ENCODE measurements at places on chromosomes 11 and 22.

GRCh38 chr22:27205492-27206373 is 548.3 kb downstream of the MIAT start:
- no peak for DNase-seq

GRCh38 chr11:74417379-74417804 is 19.2 kb upstream of the PGM2L1 start:
- no peak for DNase-seq

- DNase-seq = no peak
Observed at GRCh38 chr11:74022546-74022945, 13.7 kb upstream of the UCP3 start.

- DNase-seq = no peak
Observed at GRCh38 chr22:46098525-46099475, 51.5 kb upstream of the PPARA start.

- no peak for DNase-seq
Observed at GRCh38 chr11:71334191-71334590, 81.8 kb upstream of the SHANK2 start.

DNA sequence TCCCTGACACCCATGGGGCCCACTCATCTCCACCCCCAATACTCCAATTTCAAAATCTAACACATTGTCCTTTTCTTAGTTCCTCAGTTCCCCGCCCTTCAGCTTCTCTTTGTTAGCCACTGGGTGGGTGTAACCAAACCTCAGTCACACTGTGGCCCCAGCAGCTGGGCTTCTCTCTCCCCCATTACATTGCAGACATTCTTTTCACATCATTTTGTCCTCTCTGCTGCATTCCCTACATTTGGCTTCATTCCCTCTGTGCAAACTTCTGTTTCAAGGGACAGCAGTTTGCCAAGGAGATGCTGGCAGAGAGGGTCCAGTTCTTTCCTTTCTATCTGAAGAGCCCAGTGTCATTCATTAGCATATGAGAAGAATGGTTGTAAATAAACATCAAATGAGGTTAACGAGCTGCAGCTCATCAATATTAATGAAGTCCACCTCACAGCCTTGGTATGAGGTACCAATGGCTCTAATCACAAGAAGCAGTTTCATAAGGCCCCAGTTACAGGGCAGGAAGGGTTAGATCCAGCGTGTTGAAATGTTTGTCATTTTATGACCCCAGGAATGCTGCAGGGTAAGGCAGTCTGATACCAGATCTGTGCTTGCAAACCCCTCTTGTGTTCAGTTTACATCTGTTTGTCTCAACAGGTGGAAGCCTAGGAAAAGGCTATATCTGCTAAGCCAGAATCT is 72.3 kb downstream of the ARFGAP2 start:
- DNase-seq = no peak

GRCh38 chr11:976431-977160 is 50.9 kb downstream of the AP2A2 start:
- no peak for DNase-seq

GRCh38 chr11:105381941-105382340 is 227.9 kb upstream of the GRIA4 start:
- no peak for DNase-seq

GRCh38 chr11:88012456-88012855 is 162.8 kb downstream of the RAB38 start:
- no peak for DNase-seq

- DNase-seq = no peak
Observed at GRCh38 chr11:68122936-68123539, 1.9 kb upstream of the CHKA start.

- DNase-seq = no peak
Observed at GRCh38 chr22:20970939-20971657, 4.0 kb downstream of the AIFM3 start.

- DNase-seq = no peak
Observed at GRCh38 chr11:121618516-121618915, 165.7 kb upstream of the SORL1-AS1 start.

- no peak for DNase-seq
Observed at GRCh38 chr22:41541484-41541883, 2.8 kb downstream of the POLR3H start.

DNA sequence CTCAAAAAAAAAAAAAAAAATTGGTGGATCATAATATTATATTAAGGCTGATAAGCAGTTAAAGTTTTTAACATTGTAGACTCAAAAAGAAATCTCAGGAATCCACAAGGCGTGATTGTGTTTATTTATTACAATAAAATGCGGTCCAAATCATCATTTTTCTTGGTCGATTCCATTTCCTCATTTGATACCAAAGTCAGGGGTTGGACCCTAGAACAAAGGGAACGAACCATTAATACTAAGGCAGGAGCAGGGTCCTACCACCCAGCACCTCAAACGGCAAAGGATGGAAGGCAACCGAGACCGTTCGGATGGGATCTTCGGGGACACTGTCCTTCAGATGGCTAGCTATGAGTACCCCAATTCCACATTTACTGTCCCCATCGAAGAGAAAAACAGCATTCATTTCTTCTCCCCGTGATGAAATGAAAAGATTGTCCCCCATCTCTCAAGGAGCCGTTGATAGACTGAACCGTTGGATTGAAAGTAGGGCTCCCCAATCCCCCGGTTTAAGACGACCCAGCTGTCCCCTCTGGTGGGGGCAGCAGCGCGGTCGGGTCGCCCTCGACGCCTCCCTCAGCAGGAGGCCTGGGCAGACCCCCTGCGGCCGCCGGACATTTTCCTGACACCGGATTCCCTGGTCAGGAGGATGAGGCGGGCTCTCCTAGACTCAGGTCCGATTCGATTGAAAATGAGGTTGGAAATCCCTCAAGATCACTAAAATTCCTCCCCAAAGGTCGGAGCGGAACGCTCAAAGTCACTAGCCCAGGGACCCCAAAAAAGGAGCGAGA is 607 bp downstream of the DMC1 start:
- DNase-seq = no peak

DNA sequence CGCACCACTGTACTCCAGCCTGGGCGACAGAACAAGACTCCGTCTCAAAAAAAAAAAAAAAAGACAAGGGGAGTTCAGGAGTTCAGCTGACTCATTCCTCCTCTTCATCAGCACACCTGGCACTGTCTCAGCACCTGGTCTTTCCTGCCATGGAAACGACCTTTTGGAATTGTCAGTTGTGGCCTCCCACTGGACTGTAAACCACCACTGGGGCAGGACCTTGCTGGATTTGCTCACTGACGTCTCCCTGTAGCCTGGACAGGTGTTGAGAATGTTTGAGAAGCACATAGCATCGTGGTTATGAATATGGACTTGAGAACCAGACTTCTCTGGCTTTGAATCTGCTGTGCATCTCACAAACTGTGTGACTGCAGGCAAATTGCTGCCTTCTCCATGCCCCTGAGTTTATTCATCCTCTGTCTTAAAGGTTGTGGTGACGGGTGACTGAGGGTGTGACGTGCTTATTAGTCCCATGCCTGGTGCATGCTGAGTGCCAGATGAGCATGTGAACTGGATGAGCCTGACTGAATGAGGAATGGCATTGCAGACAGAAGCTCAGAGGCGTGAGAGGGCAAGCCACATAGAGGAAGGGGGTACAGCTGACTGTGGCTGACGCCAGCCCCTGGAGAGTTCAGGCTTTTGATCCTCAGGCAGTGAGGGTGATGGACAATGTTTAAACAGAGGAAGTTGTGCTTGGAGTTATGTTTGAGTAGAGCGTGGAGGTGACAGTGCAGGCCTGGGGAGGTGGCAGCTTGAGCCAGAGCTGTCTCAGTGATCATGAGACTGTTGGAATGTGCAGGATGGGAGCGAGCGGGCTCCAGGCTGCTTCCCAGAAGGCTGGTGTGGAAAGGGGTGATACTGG is 12.7 kb downstream of the TOM1 start:
- no peak for DNase-seq

DNA sequence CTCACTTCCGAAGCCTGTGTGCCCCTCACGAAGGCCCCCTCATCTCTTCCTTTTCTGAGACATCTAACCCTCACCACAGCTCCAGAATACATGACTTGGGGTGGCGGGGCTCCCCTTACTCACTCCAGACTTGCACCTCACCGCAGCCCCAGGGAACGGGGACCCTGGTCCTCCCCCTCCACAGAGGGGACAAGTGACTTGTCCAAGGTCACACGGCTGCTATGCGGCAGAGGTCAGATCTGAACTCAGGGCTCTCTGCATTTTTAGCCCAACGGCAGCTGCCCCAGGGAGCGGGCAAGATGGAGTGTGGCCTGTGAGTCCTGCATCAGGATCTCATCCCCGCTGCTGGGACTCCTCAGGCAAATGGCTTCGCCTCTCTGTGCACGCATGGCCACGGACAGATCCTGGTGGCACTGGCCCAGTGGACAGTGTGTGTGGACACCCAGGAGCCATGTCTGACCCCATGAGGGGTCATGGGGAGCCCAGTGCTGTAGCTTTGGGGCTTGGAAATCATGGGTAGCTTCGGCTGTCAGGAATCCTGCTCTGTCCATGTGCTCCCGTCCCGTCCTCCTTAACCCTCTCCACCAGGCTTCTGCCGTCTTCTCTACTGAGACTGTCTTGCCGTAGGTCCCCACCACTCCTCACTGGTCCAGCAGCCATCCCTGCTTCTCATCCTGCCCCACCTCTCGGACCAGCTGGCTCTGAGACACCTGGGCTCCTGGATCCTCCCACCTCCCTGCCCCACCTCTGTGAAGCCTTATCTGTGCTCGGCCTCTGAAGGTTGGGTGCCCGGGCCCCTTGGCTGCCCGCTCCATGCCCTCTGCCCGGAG is 48.0 kb upstream of the CARS1 start:
- DNase-seq = no peak

GRCh38 chr11:125429174-125429707 is 66.8 kb downstream of the FEZ1 start:
- peak; percentile 72 for DNase-seq

GRCh38 chr11:126304457-126305075 is 706 bp downstream of the DCPS start:
- DNase-seq = no peak

DNA sequence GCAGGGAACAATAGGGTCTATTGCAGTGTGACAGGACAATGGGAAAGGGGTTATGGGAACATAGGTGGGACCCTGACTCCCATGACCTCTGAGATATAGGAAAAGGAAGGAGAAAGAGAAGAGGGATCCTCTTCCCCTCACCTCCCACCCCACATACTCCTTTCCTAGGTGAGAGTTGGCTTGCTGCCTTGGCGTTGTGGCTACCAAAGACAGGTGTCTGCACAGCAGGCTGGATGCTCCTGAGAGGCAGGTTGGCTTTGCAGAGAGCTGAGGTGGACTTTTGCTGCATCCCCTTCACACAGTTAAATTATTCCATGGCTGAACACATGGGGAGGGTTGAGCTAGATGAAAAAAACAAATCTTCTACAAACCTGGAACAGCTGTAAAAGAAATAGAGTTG is 80.7 kb downstream of the SYT9 start:
- DNase-seq = no peak

DNA sequence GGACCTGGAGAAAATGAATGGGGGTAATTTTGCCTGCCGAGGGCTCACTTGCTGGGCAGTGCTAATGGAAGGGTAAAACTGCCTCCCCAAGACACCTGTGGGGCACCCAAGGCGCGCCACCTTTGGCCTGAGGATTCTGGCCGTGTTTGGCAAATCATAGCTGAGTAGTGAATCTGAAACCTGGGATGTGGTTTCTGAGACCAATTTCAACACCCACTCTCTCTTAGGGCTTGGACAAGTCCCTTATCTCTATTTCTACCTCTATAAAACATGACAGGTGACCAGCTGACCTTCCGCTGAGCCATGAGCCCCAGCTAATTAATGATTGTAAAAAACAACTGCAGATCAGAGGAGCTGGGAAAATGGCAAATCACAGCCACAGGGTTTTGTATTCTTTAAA is 1.5 kb upstream of the PACSIN3 start:
- DNase-seq = no peak

DNA sequence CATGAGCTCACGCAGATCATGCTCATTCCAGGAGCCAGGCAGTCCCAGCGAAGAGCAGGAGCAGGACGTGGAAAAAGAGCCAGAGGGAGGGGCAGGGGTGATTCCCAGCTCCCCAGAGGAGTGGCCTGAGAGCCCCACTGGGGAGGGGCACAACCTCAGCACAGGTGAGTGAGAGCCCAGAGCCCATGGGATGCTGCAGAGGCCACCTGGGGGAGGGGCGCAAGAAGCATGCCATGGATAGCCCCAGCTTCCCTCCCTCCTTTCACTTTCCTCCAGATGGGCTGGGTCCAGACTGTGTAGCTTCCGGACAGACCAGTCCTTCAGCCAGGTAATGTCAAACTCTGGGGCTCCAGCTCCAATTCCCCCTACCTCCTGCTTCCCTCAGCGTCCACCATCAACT is 6.2 kb downstream of the SMTNL1 start:
- no peak for DNase-seq

DNA sequence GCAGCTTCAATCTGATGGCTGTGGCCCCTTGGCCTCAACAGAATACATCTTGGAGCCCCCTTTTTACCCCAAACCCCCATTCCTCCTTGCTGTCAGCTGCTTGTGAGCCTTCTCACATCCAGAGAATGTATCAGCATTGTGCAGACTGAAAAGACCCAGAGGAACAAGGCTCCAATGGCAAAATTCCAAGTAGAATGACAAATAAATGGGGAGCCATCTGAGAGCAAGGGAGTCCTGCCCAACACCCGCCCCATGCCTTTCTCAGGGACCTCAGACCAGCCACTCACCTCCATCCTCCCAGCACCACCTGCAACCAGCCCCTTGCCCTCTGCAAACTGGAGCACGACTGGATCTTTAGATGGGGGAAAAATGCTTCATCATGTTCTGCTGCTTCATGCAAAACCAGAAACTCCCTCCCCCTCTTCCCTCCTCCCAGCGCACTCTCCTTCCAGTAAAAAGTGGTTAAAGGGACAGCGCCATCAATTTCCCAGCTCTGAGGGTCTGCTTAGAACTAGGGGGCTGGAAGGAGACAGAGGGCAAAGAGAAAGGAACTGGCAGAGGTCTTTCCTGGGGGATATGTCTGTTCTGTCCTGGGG is 2.2 kb upstream of the NEFH start:
- no peak for DNase-seq

DNA sequence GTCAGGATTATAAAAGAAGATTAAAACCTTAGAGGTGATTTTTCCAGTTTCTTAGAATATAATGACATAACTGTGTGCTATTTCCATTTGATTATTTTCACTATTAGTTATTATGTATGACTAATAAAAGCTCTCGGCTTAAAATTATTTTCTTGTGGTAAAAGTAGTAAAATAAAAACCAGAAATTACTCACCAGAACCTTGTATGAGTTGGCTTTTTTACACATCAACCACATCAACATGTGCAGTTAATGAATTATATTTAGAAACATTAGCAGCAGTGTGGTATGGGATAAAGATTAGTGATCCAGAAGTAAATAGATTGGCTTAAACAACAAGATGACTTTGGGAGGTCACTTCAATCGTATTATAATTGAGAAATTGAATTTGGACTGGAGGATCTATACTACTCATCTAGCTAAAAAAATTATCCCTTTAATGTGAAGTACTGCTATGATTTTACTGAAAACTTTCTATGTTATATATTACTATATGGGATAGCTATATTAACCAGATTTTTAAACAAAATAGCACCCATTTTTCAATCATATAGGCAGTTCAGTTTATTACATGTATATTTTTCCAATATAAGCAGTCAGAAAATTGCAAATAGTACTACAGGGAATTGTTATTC is 2.8 kb upstream of the BCO2 start:
- DNase-seq = no peak

DNA sequence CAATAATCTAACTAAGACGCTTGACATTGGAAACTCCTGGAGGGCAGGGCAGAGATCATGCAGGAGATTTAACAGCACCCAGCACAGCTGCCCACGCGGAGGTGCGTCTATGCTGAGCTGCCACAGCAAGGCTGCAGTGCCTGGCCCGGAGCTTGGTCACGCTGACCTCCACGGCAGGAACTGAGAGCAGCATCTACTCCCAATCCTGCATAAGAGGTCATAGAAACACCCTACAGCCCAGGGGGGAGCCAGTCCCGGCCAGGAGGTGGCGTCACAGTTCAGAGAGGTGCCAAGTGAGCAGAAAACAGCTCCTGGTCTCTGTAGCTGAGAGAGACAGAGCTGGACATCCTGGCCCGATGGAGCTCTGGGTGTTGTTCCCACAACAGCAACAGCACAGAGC is 121.1 kb upstream of the TMEM45B start:
- no peak for DNase-seq

All from D721Med (cell line).